Hematopoietic multipotent progenitor cell treated with erythropoietin and hydrocortisone succinate and interleukin-3 and kit ligand, for 17 days (in vitro differentiated cells): ENCODE measurements at places on chromosomes 16 and 17.

- DNase-seq, result no peak
Measured at GRCh38 chr16:68969338-68969737, 126.0 kb downstream of the TANGO6 start.

DNA sequence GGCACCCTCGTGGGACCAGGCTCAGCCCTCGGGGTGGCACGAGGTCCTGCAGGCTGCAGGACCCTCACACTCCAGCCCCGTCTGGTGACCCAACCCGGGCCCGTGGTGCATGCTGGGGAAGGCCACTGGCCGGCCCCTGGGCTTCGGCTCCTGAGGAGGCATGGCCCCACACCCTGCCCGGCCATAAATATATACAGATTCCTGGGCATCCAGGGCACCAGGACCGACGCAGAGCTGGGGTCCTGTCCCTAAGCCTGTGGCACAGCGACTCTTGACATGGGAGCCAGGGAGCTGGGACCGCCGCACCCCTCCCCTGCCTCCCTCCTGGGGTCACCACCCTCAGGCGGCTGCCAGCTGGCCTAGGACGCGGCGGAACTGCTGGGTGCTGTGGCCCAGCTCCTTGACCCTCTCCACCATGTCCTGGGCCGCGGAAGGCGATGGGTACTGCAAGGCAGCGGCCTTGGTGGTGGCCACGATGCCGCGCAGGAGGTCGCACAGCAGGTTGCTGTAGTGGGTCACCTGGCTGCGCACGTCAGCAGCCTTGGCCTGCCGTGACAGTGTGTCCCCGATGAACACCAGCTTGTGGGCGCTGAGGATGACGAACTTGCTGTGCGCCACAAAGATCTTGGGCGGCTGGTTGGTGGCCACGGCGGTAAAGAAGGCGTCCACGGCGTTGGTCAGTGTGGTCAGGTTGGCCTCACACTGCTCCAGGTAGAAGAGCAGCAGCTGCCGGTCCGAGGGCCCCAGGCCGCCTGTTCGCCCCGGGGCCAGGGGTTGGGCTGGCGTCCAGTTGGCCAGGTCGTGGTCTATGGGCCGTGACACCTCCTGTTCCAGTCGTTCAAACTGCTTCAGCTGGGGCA, 10.6 kb downstream of the CTRB1 start:
- no peak for DNase-seq

- no peak for DNase-seq
Measured at GRCh38 chr17:50986989-50987660, 121.0 kb upstream of the TOB1 start.

DNA sequence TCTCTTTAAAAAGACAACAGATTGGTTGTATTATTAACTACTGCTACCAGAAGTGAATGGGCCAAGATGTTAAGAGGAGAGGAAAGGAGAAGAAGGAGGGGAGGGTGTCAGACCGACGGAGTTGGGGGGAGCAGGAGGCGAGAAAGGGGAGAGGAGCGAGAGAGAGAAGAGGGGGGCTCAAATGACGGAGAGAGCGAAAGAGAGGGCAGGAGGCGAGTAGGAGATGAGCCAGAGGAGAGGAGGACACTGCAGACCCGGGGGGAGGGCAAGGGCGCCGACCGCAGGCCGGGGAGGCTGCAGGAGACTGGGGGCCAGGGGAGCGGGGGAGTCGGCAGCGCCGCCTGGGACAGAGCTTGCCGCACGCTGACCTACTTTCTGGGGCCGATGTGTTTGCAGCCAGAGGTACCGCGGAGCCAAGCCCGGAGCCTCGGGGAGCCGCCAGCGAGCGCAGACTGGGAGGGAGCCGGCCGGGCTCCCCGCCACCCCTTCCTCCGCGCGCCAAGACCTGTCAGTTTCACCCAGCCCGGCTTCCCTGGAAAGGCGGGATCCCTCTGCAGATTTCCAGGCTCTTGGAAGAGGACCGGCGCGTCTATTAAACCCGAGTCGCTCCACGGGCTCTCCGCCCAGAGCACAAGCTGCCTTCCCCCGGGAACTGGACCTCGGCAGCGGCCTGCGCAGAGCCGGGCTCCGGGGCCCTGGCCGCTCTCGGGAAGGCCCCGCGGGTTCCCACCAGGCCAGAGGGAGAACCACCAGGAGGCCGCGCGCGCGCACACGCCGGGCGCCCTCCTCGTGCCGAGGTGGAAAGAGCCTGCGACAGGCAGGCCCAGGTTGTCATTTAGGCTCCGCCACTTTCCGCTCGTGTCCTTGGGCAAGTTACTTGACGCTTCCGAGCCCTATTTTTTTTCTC, 74.6 kb downstream of the CMC2 start:
- no peak for DNase-seq

- DNase-seq, result no peak
Measured at GRCh38 chr16:2449118-2449517, 10.8 kb upstream of the TEDC2 start.

DNA sequence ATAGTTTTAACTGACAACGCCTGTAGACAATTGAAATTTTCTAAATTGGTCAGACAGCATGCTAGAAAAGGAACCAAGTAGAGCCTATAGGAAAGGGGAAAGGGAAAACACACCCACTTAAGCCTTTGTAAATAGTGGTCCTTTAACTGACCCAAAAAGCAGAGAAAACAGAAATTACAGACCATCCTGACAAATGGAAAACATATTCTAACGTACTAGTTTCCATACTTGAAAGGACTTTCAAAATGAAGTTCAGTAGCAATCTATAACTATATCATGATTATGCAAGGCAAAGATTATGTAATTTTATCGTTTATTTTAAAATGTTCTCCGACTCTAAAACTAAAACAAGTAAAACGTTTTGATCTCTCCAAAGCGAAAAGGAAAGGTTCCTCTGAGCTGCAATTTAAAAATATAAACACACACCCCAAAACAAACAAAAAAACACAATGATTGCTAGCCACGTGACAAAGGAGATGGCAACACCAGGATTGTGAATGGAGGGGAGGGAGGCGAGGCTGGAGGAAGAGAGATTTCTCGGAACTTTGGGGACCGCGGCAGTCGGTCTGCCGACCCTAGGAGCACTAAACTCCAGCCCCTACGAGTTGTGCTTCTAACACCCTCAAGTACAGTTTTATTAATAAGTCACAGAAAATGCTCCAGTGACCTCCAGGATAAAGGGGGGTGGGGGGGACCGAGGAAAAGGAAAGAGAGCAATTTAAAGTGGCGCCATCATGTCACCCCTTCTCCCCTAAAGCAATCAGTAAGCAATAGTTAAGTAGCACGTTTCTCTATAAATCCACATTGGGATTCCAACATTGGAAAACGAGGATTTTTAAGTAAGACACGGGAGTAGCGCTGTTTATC, 1.7 kb downstream of the KANSL1 start:
- peak; percentile 75 for DNase-seq

GRCh38 chr16:84791088-84791487, 28.7 kb upstream of the CRISPLD2 start:
- DNase-seq, result no peak

DNA sequence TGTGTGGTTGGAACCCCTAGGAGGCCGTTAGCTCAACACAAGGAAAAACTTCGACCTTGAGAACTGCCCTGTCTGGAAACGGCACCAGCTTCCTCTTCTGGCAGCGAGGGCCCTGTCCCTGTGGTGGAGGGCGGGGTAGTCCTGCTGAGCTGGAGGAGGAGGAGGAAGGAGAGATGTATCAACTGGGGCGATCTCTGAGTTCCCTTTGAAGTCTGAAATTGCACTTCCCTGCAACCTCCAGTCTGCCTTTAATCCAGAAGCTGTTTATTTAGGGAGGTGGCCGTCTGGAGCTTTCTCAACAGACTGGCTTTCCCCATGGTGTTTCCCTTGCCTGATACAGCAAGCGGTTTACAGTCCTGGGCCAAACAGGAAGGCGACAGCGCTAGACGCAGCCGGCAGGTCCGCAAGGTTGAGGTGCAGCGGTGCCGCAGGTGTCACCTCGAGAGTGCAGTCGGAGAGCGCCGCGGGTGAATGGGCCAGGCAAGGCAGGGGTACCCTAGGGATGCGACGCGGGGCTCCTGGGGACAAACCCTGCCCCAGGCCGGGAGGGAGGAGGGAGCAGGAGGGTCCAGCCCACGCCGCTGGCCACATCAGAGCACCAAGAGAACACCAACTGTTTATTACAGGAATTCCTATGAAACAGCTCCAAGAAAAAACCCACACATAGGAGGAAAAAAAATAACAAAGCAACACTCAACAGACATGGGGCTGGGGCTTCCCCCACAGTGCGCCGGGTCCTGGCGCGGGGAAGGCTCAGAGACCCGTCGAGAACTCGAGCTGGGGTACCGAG, 11.4 kb upstream of the MRPS23 start:
- no peak for DNase-seq

DNA sequence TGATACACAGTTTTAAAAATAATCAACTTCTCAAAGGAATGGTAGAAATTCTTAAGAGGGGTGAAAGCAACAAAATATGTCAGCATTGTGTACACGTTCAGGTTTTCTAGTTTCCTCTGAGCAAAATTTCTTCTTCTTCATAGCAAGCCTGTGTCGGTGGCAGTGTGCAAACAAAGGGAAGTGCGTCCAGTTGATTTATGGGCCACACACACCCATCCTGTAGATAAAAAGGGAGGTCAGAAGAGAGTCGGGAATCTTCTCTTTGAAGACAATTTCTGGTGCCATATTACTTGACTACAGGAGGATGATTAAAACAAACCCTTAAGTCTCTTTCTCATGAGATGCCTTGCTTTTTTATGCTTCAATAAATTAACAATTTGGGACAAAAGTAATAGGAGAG, 484.1 kb upstream of the SALL1 start:
- no peak for DNase-seq

- DNase-seq, result no peak
Measured at GRCh38 chr16:50393858-50394802, 25.3 kb upstream of the BRD7 start.

DNA sequence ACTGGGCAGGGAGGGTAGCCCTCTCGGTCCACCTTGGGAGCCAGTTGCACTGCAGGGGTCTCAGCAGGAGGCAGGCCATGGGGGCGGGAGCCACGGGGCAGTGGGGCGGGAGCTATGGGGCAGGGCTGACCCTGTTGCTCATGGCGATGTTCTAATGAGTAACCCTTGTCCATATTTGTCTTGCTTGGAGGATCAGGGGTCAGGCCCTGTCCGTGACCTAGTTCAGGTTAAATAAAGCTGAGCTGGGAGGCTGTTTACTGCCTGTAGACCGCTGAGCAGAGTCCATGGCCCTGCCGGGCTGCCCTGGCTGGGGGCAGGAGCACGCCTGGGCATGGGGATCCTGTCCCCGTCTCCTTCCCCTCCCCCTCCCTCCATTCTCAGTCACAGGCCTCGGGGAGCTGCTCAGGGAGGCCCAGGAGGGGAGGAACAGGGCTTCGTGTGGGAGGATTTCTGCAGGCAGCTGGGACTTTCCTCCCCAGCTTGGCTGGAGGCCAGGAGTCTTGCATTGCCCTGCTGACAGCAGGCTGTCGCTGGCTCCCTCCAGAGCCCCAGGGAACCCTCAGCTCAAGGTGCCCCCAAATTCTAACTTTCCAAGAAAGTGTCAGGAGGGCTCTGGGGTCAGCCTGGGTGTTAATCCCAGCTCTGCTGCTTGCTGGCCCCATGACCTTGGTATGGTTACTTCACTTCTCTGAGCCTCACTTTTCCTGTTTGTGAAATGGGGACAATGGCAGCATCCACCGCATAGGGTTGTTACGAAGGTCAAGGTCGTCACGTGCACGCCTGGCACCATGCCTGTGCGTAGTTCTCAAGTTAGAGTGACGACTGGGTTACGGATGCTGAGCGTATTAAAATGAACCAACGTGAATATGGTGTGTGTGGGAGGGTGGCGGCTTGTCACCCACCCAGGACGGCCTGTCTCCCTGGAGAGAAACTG, 6.1 kb upstream of the SERPINF2 start:
- DNase-seq, result peak; percentile 64

DNA sequence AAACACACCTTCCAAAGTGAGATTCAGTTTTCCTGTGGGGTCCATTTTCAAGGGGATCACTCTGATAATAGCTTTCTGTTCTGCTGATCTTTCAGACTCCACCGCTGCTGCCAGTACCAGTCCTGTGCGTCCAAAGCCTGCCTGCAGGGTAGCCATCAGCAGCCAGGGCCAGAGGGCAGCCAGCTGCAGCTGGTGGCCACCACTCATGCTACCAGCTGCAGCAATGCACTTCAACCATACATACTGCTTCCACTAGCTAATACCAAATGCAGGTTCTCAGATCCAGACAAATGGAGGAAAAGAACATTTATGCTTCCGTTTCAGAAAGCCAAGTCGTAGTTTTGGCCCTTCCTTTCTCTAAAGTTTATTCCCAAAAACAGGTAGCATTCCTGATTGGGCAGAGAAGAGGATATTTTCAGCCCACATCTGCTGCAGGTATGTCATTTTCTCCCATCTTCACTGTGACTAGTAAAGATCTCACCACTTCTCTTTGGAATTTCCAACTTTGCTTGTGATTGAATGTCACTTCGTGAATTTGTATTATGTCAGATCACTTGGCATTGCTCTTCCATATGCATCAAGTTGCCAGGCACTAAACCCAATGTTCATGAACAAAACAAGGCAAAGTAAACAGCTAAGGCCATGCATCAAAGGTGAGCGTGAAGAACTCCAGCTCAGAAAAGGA, 1.8 kb downstream of the RNF43 start:
- DNase-seq, result no peak

DNA sequence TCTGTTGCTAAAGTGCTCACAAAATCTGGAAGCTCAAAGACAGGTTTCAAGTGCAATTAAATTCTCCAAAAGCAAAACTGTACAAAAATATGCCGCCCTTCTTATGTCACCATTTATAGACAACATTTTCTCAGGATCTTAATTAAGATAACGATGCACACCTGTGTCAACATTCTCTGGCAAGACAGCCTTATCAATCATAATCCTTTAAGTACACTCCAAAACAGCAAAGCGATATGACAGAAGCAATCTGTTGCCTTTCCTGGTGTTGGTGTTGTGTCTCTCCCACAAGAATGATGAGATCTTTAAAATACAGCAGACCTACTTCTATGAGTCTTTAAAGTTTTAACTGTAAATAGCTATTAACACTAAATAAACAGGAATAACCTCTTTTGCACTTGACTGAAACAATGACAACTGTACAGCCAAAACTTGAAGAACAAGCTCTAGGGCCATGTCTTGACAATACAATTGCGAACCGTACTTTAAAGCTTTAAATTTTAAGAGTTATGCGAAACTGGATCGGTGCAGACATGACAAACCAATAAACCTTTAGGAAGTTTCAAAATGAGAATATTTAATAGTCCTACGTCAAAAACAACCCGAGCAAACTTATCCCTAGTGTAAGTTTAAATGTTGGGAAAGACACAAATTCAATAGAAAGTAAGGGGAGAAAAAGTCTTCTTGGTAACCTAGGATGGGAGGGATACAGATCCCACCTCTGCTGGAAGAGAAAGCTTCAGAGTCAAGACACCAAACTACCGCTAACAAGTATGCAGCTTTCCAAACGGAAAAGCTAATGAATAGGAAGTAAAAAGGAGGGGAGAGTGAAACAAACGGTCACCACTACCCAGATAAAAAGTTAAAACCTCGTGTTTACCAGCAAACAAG, 3.3 kb upstream of the IRX5 start:
- DNase-seq, result no peak

- DNase-seq, result no peak
Measured at GRCh38 chr17:58601976-58602375, 87.5 kb upstream of the MTMR4 start.

GRCh38 chr17:81093619-81094508, 58.9 kb downstream of the BAIAP2 start:
- DNase-seq, result no peak
